Activated naive CD4-positive, alpha-beta T cell (primary cell): ENCODE measurements at places on chromosomes 12 and 14.

DNA sequence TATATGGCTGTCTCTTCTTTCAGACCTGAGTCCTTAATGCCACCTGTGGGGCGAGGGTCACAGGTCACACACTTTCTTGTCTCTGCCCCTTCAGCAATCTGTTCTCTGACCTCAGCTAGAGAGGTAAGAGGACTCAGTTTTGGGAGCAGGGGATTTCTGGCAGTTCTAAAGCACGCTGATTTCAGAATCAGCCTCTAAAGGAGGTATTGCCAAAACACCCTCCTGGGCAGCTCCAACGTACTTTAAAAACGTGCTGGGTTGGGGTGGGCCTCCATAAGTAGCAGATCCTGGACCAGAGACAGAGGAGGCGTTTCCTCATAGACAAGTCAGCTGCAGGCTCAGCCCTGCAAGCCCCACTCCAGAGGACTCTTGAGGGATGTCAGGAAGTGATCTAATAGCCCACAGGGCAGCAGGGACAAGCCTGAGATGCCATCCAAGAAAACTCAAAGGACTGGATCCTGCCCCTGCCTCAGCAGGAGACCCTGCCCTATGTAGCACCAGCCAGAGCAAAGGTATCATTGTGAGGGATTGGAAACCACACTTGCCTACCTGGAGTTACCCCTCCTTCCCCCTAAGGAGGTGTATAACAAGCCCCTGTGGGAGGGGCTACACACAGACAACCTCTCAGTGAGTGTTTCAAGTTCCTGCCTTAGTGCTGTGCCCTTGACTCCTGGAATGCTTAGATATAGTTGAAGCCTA, 8.5 kb downstream of the CTDSP2 start:
- no peak for DNase-seq

DNA sequence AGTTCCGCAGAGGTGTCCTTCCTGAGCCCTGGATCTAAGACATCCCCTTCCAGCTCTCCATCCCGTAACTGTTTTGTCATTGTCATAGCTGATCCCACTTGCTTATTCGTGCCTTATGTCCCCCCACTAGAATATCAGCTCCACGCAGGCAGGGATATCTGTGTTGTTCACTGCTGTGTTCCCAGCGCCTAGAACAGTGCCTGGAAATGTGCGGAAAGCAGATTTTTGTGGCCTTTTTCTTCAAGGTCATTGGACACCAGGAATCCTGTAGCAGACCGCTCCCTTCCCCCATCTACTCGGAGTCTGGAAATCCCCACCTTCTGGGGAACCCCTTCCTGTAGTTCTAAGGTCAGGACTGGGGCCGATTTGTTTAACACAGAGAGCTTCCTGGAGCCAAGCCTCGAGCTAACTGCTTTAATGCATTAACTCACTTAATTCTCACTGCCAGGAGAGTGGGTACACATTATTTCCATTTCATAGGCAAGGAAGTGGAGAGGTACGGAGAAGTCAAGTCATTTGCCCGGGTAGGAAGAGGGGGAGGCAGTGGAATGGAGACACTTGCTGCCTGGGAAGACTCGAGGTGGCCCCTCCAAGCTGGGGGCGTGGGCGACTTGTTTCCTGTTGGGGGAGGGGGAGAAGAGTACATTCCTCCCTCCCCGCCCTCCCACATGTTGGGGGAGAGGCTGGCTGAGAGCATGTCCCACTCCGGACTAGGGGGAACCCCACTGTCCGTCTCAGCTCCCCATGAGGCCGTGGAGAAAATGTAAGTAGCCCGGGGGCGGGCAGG, 1.2 kb upstream of the SH2B3 start:
- peak; percentile 37 for DNase-seq

DNA sequence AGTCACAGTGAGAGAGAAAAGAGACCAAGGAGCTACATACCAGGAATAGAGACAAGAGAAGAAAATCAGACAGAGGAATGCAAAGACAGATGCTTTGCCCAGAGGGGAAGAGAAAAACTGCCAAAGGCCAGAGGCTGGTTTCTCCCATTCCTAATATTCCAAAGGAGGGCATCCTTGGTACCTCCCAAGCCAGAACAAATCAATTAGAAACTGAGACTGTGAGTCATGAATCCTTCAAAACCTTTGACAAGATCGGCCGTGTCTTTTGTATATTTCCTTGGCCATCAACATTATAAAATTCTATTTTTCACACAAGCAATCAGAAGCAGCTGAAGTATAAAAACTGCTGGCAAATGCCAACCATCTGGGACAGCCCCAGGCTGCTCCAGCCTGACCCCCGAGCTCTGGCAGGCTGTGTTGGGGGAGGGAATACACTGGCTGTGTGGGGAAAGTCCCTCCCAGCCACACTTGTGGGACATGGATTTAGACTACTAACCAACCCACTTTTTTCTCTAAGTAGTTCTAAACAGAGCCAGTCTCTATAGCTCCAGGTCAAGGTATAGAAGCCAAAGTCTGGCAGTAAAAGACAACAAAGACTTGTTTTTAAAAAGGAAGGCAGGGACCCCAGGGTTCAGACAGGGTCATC, 13.7 kb downstream of the POMT2 start:
- DNase-seq, result no peak

- DNase-seq, result no peak
These were observed 11.1 kb downstream of the EPS8 start for GRCh38 chr12:15778126-15778525.

GRCh38 chr12:47193066-47193465, 113.3 kb upstream of the AMIGO2 start:
- DNase-seq, result no peak
